Putamen (tissue), 1 donor: ENCODE measurements at places on chromosomes 3 and 15.

- no peak for DNase-seq
Measured at GRCh38 chr15:66846031-66846430, 144.0 kb downstream of the SMAD6 start.

- no peak for DNase-seq
Measured at GRCh38 chr3:161598639-161599038, 102.0 kb downstream of the OTOL1 start.

GRCh38 chr15:100186960-100187359 is 154.8 kb downstream of the ADAMTS17 start:
- no peak for DNase-seq

DNA sequence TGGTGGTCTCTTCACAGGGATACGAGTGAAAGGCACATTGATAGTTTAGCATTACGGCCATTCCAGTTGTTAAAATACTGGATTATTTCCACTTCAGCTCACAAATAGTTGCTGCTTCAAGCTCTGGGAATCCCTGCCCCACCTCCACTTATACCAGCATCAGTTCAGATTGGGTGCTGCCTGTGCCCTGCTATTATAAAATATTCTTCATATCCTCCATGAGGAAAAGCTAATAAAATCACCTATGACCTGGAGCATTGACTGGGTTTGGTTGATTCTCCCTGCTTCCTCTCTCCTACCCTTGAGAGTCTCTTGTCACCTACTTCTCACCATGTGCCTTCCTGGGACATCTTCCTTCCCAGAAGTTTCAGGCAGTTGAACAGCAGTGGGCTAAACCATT is 529.0 kb downstream of the MCTP2 start:
- DNase-seq = no peak

DNA sequence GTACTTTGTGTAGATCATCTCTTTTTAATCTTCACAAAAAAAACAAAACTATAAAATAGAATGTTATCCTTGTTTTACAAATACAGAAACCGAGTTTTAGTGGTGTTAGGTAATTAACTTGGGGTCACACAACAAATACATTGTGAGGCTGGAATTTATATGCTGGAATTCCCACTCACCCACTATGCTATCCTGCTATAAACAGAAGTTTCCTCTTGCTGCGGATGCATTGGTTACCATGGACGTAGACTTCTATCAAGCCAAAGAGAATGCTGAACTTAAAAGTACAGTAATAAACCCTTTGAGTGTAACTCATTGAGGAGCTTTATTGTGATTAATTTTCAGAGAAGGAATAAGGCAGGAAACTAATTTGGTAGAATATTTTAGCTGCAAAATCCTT is 9.2 kb downstream of the SNAP23 start:
- DNase-seq = no peak

DNA sequence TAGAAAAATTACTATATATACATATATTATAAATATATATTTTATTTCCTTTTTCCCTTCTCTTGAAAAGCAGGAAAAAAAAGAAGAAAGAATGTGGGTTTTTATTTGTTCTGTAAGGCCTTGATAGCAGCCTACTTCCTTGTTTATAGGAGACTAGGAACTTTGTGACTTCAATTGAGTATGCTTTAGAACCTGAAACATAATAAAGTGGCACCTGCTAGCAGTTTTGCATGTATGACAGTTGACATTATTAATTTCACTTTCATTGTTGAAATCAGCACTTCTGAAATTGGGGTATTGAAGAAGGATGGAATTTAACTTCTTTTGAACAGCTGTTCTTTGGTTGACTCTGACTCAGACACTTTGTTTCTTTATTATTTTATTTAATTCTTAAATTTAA is 56.9 kb downstream of the GLCE start:
- DNase-seq = no peak

GRCh38 chr3:62225051-62225450 is 148.3 kb downstream of the FEZF2 start:
- peak; percentile 14 for DNase-seq

DNA sequence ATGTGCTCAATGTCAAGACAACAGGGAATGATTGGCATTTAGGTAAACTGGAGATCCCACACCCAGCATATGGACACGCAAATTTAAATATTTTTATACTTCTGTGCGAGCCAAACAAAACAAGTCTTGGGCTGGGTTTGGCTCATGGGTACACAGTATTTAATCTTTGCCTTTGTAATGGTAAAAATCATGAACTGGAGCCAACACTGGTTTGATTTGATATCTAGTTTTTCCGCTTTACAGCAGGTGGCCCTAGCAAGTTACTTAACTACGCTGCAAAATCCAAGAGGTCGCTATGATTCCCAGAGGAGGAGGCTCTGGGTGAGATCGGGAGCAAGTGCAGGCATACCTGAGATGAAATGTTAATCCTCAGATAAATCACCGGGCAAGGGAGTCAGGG is 207.9 kb upstream of the SATB1 start:
- no peak for DNase-seq

DNA sequence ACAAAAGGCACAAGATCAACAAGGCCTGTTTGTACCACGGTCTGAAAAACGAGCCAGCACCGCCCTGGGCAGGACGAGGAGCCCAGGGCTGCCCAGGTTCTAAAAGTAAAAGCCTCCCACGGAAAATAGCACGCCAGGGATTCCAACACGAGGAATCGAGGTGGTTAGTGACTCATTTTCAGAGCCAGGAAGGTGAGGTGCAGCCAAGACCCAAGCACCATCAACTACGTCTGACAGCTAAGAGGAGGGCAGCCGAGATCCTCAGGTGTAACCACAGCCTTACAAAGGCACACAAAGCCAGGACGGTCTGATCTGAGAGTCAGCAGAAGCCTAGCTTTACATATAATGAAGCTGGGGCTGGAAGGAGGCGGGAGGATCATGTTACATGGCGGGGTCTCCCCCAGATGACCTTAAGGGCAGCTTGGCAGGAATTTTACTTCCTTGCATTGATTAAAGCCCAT is 52.5 kb downstream of the ATP10A start:
- no peak for DNase-seq

DNA sequence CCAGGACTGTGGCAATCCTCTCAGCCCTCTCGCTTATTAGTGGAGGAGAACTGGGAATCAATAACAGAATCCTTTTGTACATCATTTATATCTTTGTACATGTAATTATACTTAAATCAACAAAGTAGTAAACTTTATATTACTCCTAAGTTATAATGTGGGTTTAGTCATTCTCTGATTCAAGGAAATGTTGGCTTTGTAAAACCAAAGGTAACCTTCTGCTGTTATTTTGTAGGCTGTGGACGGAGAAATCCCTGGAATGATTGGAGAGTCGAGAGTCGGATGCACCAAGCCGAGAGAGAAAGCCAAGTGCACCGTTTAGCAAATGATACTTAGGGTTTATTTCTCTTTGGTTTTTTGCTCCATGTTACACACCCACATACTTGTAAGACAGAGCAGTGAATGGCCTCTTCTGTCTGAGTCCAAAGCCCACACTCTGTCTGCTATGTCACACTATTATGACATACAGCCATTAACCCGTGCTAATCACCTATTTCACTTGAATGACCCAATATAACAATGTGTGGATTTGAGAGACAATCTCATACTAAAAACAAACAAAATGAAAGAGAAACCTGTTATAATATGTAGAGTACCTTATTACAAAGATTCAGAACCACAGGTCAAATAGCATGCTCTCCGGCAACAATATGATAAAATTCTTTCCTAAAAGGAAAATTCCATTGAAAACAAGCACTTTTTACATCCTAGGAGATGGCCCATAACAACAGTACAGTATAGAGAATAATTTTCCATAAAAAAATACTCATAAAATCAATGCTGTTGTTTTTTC is 72.2 kb downstream of the MECOM start:
- DNase-seq = no peak

- no peak for DNase-seq
Measured at GRCh38 chr15:68152342-68152741, 52.8 kb downstream of the CALML4 start.

DNA sequence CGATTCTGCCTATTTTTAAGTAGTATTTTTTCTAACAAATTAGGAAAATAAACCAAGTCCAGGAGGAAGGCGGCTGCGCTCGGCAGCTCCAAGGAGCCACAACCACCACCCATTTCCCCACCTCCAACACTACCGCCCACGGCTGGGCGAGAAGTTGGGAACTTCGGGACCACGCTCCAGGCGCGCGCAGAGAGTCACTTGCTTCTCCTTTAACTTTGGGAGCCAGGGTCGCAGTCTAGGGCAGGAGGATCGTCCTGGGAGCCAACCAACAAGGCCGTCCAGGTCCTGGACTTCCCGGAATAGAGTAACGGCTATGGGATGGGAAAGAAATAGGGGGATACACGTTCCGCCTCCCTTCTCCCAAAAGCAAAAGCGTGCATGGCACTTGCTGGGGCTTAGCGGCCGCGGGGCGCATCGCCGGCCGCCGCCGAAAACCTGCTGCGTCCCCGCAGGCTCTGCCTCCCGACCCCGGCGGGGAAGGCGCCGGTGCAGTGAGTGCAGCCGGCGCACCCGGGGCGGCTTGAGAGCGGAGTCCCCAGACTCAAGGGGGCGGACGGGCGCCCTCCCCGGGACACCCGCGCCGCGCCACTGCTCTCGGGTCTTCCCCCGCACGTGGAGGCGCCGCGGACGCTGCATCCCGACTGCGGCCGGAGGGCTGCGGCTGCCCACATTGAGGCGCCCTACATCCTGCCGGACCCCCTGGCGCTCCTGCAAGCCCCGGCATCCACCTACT is 699 bp downstream of the MEGF11 start:
- no peak for DNase-seq

DNA sequence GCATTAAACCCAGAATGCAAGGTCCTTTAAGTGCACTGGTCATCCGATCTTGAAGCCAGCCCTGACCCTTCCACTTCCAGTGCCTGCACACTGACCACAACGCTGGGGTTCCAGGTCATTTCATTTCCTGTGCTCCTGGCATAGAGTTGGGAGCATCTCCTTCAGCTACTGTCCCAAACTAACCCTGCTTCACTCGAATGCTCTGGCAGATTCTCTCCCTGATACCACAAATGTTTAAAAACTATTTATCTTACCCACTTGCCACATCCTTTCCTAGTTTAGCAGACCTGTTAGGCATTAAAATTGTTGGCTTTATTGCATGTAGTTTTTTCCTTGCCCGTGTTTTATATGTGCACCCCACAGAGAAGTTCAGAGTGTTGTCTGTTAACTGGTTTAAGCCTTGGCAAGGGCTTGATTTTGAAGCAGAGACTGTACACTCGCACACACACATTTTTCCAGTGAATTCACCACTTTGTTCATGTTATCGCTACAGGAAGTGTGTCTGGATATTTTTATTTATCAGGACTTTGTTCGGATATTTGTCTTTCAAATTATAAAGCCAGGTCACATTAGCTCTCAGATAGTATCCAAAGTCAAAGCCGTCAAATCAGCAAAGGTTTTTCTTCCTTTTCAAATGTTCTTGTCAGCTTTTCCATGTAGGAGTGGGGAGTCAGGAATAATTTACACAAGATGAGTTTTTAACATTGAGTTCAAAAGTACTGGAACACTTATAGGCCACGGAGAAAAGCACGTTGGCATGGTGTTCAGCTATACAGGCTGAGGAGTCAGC is 77.3 kb downstream of the ABI3BP start:
- no peak for DNase-seq

DNA sequence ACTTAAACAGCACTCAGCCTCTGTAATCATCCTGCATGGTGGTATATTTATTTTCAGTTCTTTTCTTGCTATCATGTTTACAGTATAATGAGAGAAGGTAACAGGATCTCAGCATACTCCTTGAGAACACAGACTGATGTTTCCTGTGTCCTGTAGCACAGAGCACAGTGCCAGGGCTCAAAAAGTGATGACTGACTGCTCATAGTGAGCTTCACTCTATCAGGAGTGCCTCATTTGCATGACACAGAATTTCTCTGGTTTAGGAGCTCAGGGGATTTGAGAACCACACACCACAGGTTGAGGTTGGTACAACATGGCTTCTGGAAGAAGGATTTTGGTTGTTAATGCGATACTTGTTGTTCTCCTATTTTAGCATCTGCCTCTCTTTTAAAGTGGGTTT is 68.5 kb upstream of the SLC2A2 start:
- DNase-seq = no peak

- DNase-seq = no peak
Measured at GRCh38 chr3:119937229-119937628, 155.3 kb downstream of the NR1I2 start.

GRCh38 chr3:152197451-152197850 is 71.3 kb upstream of the MBNL1 start:
- DNase-seq = no peak

DNA sequence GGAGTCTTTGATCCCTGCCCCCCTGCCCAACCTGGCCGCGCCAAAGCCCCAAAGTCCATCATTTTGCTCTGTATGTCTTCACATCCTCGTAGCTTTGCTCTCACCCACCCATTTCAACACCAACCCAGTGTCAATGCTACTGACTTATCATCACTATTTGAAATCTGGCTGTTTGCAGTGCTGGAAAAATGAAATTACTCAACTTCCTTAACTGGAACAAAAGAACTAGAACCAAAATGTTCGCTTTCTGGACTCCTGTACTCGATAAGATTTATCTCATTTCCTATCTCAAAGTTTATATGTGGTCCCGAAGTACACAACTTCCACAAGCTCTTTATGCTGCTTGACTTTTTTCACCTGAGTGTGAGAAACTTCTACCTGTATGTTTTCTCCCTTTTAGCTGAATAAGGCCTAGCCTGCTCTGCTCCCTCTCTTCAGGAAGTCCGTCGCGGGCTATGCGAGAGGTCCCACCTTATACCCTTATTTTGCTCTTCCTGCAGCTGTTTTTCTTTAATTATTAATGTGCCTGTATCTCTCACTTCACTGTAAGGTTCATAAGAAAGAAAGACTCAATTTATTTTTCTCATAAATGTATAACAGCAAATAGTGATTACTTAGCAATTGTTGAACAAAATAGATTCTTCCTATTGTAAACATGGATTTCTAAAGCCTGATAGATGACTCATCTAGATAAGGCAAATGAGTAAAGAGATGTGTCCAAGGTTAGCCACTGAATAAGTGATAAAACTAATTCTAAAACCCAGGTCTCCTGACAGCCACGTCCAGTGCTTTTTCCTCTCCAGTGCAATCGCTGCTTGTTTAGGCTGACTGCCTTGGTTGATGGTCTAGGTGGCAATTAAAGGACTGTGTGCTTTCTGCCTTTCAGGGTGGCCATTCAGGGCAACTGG is 464.1 kb upstream of the TPRG1 start:
- no peak for DNase-seq

DNA sequence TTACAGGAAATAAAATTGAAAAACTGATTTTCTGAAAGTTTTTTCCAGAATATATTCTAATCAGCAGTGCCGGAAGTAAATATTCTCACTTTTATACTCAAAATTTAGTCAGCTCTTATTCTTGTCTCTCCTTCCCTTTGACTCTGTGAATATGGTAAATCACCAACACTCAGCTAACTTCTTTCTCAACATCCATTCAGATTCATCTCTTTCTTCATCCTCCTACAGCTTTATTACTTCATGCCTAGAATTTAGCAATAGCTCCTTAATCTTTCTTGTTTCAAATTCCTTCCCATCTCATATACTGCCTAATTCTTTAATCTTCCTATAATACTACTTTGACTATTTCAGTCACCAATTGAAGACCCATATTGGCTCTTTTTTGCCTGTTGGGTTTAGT is 67.9 kb downstream of the FGF7 start:
- no peak for DNase-seq

- DNase-seq = no peak
Measured at GRCh38 chr15:99845009-99845408, 111.8 kb upstream of the LYSMD4 start.

- DNase-seq = no peak
Measured at GRCh38 chr3:117531078-117531767, 821.6 kb downstream of the TUSC7 start.

GRCh38 chr15:25250906-25251622 is 187.8 kb downstream of the UBE3A start:
- no peak for DNase-seq

GRCh38 chr3:95335517-95335916 is 1272.7 kb downstream of the NSUN3 start:
- no peak for DNase-seq
